Activated naive CD4-positive, alpha-beta T cell treated with anti-CD3 and anti-CD28 coated beads, Interleukin-2, amount 10 ng/mL, durations not matched to agents 5 hours and 36 hours (primary cell): ENCODE measurements at places on chromosomes 4 and X. TPM values are rescaled to one million over a fixed set of nuclear protein-coding genes. Genes with fewer than 3 reads are reported as not detected.

Gene GABRG1
- not detected for total RNA-seq

Gene PALLD
- total RNA-seq = 0.29 TPM

Gene RIBC1
- 1.3 TPM for total RNA-seq

Gene ITIH6
- not detected for total RNA-seq

Gene SMIM10
- not detected for total RNA-seq

Gene SPP1
- not detected for total RNA-seq

Gene MTNR1A
- total RNA-seq = not detected

Gene ZNF157
- total RNA-seq = 0.28 TPM

Gene ZMAT1
- total RNA-seq = 6.0 TPM

Gene ARSD
- 1.8 TPM for total RNA-seq

Gene HTATSF1
- total RNA-seq = 58.5 TPM

Gene IBSP
- total RNA-seq = not detected

Gene HTRA3
- total RNA-seq = not detected

Gene CT45A1
- total RNA-seq = not detected

Gene NSUN7
- 0.31 TPM for total RNA-seq

Gene BMP15
- not detected for total RNA-seq

Gene RNF212
- 0.65 TPM for total RNA-seq

Gene GPAT3
- 1.6 TPM for total RNA-seq

Gene GAB3
- 4.5 TPM for total RNA-seq

Gene ITM2A
- total RNA-seq = 141 TPM

Gene SLC10A4
- total RNA-seq = not detected

Gene HTN1
- not detected for total RNA-seq

Gene SLC25A5
- total RNA-seq = 416 TPM

Gene GCNA
- total RNA-seq = 7.6 TPM

Gene IL1RAPL2
- total RNA-seq = not detected

Gene APEX2
- 20.6 TPM for total RNA-seq

Gene TNMD
- total RNA-seq = not detected

Gene NDST4
- not detected for total RNA-seq

Gene UGT2B10
- total RNA-seq = not detected

Gene XG
- total RNA-seq = not detected

Gene GPR82
- not detected for total RNA-seq

Gene ZNF711
- total RNA-seq = 0.17 TPM

Gene TACC3
- 203 TPM for total RNA-seq

Gene GLUD2
- 0.40 TPM for total RNA-seq

Gene AKAP14
- not detected for total RNA-seq

Gene TKTL2
- not detected for total RNA-seq

Gene IL15
- 1.3 TPM for total RNA-seq

Gene SLC9B1
- 1.3 TPM for total RNA-seq
